Right ventricle myocardium inferior (tissue), 1 donor: ENCODE measurements at places on chromosomes 1 and 21. TPM values are rescaled to one million over a fixed set of nuclear protein-coding genes. Genes with fewer than 3 reads are reported as not detected.

The NBPF26 gene
- total RNA-seq, result 0.54 TPM

The OLIG2 gene
- total RNA-seq, result not detected

The CATSPERE gene
- total RNA-seq, result 0.54 TPM

The CR1L gene
- not detected for total RNA-seq

The S100PBP gene
- 11.7 TPM for total RNA-seq

The FCRL2 gene
- total RNA-seq, result not detected

The SRGAP2C gene
- 14.0 TPM for total RNA-seq

The REG4 gene
- total RNA-seq, result not detected

The CFH gene
- total RNA-seq, result 39.6 TPM

The BNIPL gene
- total RNA-seq, result 0.30 TPM
